HFFc6 (cell line): ENCODE measurements at places on chromosomes 3 and 15.

DNA sequence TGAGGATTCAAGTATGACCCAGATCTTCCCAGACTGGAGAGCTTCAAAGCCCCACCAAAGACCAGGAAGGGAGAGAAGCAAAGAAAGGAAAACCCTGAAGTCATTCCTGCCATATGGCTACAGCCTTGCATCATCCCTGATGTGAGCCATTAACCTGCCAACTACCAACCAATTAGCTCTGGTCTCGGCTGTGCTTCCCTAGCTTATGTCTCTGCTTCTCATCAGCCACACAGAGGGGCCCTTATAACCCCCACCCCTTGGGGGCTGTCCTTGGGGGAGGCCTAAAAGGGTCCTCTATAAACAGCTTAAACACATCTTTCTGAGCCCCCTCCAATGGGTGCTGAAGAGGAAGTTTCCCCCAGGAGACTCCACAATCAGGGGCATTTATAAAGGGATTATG is 52.8 kb downstream of the NOX5 start:
- DNase-seq: no peak

GRCh38 chr3:187978433-187979011 is 175.4 kb upstream of the LPP start:
- DNase-seq: no peak

GRCh38 chr3:112802338-112802737 is 44.3 kb downstream of the CD200R1L start:
- DNase-seq: no peak

- DNase-seq: no peak
Observed at GRCh38 chr3:8493744-8494143, 7.9 kb upstream of the LMCD1 start.

DNA sequence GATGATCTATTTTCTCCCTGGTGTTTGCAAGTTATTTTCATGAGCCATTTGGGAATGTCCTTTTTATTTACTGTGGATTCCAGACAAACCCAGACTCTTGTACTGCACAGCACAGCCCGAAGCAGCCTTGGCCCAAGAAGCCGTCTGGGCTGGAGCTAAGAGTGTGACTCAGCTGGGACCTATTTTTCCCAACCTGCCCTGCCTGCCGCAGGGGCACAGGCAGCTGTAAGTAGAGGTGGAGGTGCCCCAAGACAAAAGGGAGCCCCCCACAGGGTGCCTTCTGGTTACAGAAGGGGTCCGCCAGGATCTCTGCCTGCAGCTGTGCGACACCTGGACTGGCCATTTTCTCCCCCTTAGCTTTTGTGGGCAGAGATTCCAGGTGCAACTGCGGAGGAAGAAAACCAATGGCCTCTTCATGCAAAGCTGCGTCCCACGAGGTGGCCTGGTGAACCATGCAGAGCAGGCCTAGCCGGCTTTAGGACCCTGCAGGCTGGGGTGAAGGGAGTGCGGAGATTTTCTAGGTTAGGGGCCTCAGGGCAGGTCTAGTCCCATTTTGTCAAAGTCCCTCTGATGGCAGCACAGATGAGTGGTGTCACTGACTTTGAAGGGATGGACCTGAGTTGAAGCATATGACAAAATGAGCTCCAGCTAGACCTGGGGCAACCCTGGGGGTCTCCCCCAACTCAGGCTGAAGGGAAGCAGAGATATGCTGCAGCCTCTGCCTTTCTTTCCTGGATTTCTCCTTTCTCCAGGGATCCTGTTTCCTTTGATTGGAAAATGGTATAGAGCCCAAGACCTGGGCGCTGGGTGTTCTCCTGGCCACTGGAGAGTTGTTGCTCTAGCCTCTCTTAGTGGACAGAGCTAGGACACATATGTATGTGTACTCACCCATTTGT is 131.2 kb downstream of the KLF13 start:
- DNase-seq: peak; percentile 46

- no peak for DNase-seq
Observed at GRCh38 chr3:183725387-183725786, 27.8 kb downstream of the YEATS2 start.

DNA sequence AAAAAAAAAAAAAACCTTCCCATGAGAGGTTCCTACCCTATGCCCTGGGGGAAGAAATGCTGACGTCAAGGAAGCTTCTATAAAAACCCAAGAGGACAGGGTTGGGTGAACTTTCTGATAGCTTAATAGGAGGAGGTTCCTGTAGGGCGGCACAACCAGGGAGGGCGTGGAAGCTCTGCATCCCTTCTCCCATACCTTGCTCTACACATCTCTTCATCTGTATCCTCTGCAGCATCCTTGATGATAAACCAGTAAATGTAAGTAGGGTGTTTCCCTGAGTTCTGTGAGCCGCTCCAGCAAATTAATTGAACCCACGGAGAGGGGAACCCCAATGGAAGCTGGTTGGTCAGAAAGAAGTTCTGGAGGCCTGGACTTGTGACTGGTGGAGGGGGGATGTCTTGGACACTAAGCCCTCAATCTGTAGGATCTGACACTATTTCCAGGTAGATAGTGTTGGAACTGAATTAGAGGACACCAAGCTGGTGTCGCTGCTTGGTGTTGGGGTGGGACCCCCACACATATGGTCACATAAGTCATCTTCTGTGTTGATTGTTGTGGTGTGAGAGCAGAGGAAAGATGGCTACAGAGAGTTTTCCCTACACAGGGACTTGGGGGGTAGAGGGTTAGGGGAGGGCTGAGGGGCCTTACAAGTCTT is 91.5 kb downstream of the ST6GAL1 start:
- DNase-seq: no peak

- DNase-seq: no peak
Observed at GRCh38 chr3:17070161-17070959, 185.6 kb downstream of the PLCL2 start.

GRCh38 chr15:75672646-75673425 is 25.1 kb downstream of the SNX33 start:
- peak; percentile 72 for DNase-seq

DNA sequence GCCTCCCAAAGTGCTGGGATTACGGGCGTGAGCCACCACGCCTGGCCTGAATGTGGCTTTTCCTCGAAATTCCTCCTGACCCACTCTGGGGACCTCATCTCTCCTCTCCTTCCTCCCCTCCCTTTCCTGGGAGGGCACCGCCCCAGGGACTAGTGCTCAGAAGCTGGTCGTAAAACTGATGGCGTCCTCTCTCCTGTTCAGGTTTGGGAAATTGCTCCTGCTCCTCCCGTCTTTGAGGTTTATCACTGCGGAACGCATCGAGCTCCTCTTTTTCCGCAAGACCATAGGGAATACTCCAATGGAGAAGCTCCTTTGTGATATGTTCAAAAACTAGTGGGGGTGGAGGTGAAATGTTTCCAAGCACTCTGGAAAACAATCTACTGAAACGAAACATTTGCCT is 7.0 kb downstream of the NR2E3 start:
- no peak for DNase-seq

DNA sequence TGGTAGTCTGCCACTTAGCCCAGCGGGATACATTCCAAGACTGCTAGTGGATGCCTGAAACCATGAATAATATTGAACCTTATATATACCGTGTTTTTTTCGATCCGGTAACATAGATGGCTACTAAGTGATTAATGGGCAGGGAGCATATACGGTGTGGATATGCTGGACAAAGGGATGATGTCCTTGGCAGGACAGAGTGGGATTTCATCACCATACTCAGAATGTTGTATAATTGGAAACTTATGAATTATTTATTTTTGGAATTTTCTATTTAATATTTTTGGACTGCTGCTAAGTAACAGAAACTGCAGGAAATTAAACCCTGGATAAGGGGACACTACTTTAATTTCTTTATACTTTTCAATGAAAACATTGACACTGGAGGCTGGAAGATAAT is 53.2 kb downstream of the ASTE1 start:
- no peak for DNase-seq

DNA sequence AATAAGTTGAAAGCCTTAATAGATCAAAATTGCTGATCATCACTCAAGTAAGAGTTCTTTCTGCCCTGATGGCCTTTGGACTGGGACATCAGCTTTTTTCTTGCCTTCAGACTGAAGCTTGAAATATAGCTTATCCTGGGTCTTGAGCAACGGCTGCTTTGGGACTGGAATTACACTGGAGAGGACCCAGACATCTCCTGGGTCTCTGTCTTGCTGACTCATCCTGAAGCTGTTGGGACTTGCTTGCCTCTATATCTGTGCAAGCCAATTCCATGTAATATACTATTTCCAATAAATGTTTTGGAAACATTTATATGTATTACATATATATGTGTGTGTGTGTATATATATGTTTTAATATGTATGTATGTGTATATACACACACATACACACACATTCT is 260.2 kb downstream of the PDZRN3 start:
- DNase-seq: no peak

DNA sequence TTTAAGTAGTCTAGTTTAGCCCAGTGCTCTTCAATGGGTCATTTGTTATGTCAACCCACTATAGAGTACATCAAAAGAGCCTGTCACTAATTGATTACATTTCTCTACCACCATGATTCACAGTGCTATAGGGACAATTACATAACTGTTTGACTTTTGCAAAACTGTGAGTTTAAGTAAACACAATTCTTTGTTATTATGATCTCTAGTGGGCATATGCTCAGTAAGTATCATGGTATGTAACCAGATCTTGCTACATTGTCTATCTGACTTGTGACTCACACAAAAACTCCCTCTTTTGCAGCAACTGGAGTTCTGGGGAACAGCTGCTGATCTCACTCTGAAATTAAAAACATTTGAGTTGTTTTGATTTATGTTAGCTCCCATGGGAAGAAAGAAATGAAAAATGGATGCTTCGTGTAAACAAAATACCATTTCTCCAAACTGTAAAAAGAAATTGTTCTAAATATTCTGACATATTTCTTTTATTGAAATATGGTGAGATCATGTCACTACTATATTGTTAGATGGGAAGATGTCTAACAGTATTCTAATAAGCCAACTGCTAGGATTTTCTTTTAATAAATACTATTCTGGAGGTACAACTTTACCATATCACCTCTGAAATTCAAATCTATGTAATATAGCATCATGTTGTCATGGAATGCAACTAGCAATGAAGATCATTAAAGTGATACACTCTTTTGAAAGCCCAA is 470.4 kb downstream of the ROBO1 start:
- DNase-seq: peak; percentile 74

DNA sequence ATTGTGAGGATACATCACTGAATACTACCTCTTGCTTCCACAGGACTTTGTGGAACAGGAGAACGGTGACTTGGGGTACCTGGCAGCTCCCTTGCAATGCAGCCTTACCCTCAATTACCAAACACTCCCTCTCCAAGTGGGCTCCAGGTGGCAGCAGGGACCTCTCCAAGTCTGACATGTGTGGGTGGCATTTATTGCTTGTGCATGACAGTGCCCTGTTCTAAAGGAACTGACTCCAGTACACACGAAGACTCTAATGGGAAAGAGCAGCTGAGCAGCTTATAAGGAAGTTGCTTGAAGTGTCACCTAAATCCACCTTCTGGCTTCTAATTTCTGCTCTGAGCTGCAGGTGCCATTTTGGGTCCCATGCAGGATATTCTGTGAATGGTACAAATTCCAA is 174.1 kb upstream of the SLCO3A1 start:
- DNase-seq: no peak

GRCh38 chr3:3087716-3088465 is 22.3 kb downstream of the IL5RA start:
- no peak for DNase-seq

- DNase-seq: no peak
Observed at GRCh38 chr3:42102571-42102970, 11.4 kb downstream of the TRAK1 start.

- peak; percentile 33 for DNase-seq
Observed at GRCh38 chr15:33215941-33216872, 21.7 kb upstream of the FMN1 start.
